ENCODE measurements at places on chromosomes 1 and 21.

DNA sequence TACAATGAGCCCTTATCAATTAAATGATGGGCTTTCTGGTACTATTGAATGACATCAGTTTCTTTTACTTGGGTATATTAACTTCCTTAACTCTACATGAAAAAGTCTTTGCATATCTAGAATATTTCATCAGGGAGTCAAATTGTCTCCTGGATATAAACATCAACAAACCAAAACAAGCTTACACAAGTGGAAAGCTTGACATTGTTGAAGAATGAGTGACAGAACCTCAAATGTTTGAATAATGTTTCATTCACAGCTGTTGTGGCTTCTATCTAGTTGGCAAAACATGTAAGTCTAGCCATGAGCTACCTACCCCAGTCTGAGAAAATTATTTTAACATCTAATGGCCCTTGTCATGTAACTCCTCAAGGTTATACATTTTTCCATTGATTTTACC is 604.8 kb upstream of the ADAMTS5 start:
- no peak for DNase-seq

- no peak for DNase-seq
Observed at GRCh38 chr1:204560590-204561150, 44.5 kb downstream of the MDM4 start.

- DNase-seq = no peak
Observed at GRCh38 chr1:170604065-170604464, 59.9 kb upstream of the PRRX1 start.

DNA sequence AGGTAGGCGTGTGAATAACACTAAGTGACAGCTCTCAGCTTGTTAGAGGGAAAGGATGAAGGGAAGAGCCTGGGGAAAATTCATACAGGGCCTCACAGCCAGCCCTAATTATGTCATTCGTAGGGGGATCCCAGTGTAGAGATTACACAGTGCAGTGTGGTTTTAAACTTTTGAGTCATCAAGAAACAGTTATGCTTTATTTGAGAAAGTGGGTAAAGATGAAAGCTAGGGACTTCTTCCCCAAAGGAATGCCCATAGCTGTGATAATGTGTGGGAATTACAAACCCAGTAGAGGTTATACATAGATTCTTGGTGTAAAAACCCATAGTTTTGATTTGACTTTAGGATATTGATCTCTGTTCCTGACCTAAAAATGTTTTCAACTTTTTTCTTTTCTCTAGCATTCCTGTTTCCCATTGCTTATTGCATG is 1.9 kb downstream of the TTF2 start:
- DNase-seq = no peak

- DNase-seq = no peak
Observed at GRCh38 chr1:155794605-155795245, 62.3 kb downstream of the GON4L start.

- no peak for DNase-seq
Observed at GRCh38 chr1:240801442-240801841, 189.5 kb upstream of the GREM2 start.

- DNase-seq = no peak
Observed at GRCh38 chr1:216641669-216642460, 81.4 kb downstream of the ESRRG start.

- DNase-seq = no peak
Observed at GRCh38 chr1:225155555-225155954, 226.1 kb downstream of the DNAH14 start.

- DNase-seq = no peak
Observed at GRCh38 chr21:37904856-37905255, 11.4 kb downstream of the KCNJ6 start.

GRCh38 chr1:220914283-220915116 is 35.3 kb downstream of the HLX start:
- DNase-seq = no peak

DNA sequence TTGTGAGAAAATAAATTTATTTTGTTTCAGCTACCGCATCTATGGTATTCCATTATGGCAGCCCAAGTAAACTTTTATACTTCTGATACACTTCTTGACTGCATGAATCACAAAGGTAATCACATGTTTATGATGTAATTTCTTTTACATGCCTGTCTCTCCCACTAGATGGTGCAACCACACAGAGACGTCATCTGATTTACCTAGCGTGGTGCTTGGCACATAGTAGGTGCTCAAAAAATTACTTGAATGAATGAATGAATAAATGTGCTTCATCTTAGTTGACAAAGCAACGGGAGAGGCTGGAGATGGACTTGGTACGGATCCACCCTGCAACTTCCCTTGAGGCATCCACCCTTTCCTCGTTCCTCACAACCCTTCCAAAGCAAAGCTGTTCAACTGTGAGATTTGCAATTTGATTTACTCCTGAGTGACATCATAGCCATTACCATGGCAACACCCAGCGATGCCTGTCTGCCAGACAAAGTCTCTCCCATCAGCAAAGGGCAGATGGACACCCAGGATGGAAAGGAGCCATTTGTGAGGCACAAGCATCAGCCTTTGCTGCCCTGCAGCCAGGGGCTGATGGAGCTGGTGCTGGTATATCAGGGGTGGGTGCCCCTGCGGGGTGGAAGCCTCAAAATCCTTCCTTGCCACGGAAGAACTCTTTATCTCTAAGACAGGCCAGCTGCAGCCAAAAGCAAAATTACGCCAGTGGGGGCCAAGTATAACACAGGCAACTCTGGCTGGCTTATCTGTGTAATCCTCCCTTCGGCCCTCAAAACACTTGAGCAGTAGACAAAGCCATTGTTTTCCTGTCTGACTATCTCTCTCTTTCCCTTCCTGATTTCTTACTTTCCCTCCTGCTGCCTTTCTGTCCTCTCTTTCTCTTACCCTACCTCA is 18.9 kb upstream of the VWA5B1 start:
- no peak for DNase-seq

DNA sequence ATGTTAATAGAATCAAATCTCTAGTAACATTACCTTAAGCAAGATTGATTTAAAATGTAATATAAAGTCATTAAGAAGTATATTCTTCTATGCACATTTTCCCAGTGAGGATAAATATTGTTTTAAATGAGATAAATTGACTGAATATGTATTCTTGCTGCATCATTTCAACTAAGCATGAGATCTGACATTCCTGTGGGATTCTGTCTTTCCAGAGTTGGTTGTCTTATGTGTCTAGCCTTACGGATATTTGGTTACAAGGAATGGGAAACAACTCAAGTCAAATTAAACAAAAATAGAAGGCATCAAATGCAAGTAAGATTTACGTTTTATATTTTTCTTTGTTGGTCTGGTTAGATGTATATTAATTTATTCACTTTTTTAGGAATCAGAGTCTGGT is 287.5 kb downstream of the PTGER3 start:
- no peak for DNase-seq

DNA sequence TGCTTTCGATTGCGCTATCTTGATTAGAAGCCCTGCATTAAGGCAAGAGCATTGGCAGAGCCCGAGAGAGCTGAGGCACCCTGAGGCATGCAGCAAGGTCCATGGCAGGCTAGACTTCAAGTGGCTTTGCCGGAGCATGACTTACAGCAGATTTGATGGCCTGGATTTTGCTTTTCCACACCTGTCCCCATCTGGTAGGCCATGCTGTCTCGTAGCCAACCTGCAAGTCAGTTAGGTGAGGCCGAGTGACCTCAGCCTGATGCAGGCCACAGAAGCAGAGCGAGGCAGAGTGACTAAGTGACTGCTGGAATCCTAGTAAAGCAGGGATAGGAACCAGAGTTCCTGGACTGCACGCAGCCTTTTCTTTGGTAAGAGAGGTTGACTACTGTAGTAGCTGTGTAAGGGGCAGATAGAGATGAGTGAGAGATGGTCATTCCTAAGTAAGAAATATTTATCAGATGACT is 148.9 kb downstream of the PBX1 start:
- DNase-seq = no peak

GRCh38 chr1:25619101-25619890 is 2.7 kb downstream of the MAN1C1 start:
- no peak for DNase-seq

GRCh38 chr1:205770618-205771017 is 4.7 kb downstream of the RAB29 start:
- no peak for DNase-seq

DNA sequence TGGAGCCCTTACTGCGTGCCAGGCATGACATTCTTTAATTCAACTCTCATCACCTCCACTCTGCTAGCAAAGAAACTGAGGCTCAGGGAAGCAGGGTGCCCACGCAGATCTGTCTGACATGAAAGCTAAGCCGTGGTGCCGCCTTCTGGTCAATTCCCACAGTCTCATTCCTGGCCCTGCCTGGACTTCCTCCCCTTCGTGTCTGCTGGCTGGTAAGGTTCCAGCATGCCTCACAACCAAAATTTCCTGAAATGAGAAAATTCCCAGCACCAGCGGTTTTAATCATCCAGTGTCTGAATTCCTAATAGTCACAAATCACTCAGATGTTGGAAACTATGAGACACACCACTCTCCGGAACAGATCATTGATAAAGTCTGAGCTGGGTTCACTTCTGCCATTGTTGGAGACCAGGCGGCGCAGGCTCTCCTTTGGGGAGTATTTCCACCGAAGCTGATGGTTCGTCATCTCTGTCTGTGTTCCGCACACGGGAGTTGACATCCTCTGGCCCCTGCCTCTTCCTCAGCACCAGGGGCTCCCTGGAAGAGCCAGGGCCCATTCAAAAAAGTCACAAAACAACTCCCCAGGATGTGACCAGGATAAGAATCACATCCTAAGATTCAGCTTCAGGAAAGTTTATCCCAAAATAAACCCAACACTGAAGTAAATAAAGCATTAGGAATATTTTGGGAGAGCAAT is 167.7 kb downstream of the PLPP3 start:
- no peak for DNase-seq

- DNase-seq = no peak
Observed at GRCh38 chr1:12617511-12617900, 504 bp downstream of the DHRS3 start.

DNA sequence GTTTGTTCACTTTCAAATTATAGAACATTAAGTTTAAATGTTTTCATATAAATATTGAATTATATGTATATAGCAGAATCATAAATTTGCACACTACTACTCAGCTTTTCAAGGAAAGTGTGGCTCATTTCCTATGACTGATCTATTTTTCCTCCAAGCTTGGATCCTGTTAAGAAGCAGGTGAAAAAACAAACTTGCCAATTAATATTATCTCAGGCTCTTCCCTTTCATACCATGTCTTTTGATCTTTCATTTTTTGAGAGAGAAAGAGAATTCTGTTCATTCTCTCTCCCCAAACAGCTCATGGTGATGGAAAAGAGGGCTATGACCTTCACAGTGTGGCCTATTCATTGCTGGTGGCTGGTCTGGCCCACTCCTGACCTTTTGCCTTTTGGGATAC is 43.7 kb downstream of the SEC16B start:
- no peak for DNase-seq

DNA sequence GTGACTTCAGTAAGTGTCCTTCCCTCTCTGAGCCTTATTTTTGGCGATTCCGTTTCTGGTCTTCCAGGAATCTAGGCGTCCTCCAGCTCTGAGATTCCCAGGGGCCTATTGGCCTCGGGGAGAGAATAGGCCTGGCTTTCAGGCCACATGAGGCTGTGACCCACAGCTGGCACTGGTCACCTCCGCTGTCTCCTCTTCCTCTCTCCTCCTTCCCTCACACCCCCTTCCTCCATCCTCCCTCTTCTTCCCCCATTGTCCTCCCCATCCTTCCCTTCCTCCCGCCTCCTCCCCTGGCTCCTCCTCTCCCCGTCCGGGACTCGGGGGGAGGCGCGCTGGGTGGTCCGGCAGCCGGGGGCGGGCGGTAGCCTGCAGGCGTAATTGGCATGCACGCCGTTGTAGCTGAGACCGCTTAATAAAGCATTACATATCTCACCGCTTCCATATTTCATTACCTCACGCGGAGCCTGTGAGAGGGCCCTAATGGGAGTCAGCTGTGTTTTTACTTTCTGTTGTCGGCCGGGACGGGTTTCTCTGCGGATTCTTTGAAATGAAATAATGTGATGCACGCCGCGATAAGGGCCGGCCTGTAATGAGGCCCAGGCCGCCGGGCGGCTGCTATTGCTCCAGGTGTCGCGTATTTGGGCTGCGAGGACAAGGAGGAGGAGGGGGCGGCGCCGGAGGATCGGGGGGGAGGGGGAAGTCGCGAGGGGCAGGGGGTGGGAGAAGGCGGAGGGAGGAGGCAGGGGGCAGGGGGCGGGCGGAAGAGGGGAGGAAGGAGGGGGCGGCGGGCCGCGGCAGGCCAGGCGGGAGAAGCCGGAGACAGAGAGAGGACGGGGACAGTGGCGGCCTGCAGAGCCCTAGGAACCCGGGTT is 95.3 kb downstream of the FOXD2 start:
- DNase-seq = no peak

DNA sequence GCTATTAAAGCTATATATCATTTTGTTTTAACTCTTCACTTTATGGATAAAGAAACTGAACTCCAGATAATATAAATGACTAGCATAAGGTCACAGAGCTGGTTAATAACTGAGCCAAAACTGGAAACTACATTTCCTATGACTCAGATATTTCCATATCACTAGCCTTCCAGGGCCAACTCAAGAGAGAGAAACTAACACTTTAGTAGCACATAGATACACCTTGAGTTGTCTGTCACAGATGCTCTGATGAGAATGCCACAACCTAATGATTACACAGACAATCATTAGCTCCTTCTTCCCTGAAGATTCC is 40.7 kb downstream of the NME7 start:
- no peak for DNase-seq

GRCh38 chr1:108072212-108072611 is 107.2 kb upstream of the VAV3 start:
- DNase-seq = no peak

GRCh38 chr1:14141656-14142055 is 441.7 kb downstream of the PRDM2 start:
- no peak for DNase-seq

DNA sequence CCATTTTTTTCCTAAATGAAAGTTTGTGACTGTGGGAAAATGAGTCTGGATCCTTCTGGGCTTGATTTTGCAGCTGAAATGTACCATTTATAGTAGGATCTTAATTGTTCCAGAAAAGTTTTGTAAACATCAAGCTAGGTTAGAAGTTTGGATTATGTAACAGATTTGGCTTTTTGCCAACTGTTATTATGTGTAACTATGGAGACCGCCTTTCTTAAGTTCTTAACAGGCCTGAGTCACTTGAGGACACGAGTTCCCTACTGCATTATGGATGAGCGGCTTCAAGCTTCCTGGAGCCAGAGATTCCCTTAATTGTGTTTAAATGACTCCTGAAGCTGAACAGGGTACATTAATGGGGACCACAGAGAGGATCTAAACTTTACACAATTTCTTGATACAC is 22.2 kb downstream of the SLC25A33 start:
- no peak for DNase-seq

DNA sequence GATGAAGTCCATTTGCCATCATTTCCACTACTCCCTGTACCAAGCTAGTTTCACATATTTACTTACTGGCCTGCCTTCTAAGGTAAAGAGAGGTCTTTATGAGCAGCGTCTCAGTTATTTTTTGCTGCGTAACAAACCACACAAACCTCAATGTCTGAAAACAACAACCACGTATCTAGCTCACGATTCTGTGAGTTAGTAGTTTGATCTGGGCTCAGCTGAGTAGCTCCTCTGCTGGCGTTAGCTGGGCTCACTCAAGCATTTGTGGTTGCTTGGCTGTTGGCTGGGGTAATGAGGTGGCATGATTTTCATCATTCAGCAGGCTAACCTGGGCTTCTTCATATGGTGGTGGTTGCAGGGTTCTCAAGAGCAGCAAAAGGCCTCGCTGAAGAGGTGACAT is 225.4 kb downstream of the FOXD2 start:
- no peak for DNase-seq

All from T-helper 2 cell (primary cell).